Erythroblast (primary cell): ENCODE measurements at places on chromosomes 3 and 15.
A peak's percentile ranks its signal among the peaks of the same experiment; 100 is the strongest.

- DNase-seq = no peak
Measured at GRCh38 chr3:71468311-71469137, 115.0 kb downstream of the FOXP1 start.

DNA sequence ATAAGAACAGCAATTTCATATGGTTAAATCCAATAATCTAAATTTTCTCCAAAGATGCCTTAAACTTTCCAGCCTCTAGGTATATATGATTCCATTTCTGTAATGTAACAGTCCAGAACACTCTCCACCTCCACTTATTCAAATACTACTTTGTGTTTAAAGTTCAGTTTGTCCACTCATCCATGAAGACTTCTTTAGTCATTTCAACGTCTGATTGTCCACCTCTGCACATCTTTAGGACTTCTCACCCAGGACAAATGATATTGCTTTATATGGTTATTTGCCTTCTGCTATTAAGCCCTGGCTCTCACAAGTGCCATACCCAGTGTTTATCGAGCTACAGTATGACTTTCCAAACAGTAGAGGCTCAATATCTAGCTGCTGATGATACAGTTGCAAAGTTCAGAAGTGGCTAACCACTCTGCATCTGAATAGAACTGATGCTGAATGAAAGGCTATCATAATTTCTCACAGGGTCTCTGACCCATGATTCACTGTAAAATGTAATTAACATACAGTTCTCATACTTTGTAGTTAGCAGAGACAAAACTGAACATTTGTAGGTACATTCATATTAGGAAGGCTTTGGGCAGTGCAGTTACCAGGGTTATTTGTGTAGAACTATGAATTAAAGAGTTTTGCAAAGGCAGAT lies 93.7 kb upstream of the MBNL1 start:
- no peak for DNase-seq

DNA sequence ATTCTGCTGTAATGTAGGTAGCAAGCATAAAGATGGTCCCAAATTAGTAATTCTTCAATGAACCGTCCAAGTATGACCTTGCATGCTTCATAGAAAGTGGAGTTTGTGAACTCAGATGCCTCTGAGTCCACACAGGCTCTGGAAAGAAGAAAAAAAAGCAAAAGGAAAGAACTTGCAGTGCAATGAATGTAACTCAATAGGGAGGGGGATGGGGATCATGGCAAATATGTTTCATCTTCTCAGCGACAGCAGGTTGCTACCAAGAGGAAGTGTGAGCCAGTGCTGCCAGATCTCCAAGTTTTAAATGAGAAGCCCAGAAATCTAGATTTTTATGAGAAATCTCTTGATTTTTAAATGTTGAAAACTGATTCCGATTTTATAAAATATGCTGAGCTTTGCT lies 50.3 kb downstream of the IL20RB start:
- no peak for DNase-seq

DNA sequence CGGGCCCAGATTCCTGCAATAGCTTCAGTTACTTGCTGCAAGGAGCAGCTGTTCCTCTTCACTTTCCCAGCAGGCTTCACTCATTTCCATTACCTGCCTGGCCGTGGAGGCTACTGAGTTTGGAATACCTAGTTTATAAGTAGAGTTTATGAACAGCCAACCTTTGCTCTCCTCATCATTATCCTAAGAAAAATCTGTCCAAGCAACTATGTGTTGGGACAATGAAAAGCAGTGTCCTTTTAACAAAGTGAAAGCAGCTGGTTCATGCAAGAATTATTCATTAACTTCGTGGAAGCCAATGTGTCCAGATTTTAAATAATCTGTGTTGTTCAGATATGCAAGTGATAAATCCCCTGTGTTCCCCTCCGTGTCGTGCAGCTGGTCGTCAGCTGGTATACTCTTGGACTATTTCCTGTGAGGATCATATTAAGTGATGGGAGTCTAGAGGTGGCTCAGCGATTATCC lies 39.3 kb upstream of the SSR3 start:
- no peak for DNase-seq

DNA sequence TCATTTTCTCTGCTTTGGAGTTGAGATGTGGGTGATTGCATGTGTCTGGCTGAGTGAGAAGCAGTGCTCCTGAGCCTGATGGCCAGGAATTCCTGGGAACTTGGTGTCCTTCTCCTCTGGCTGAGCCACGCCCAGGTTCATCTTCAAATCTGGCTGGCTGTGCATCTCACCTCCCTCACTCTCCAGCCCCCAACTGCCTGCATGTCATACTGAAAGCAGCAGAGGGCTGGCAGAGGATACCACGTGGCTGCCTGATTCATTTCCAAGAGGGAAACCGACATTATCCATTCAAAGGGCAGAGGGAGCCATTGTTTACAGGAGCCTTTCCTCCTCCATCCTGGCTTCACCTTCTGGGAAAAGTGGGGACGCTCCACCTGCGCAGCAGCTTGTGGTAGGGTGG lies 57.4 kb downstream of the ABHD5 start:
- DNase-seq = no peak

GRCh38 chr15:89630974-89631901 lies 24.0 kb downstream of the KIF7 start:
- DNase-seq = no peak

- no peak for DNase-seq
Measured at GRCh38 chr15:69120732-69121131, 39.7 kb upstream of the GLCE start.

DNA sequence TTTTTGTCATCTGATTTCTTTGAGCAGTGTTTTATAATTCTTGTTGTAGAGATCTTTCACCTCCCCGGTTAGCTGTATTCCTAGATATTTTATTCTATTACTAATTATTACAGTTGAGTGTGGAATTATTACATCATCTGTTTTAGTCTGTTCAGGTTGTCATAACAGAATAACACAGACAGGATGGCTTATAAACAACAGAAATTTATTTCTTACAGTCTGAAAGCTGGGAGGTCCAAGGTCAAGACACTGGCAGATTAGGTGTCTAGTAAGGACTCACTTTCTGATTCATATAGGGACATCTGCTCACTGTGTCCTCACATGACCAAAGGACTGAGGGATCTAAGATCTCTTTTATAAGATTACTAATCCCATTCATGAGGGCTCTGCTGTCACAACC lies 121.3 kb upstream of the THBS1 start:
- DNase-seq = no peak

DNA sequence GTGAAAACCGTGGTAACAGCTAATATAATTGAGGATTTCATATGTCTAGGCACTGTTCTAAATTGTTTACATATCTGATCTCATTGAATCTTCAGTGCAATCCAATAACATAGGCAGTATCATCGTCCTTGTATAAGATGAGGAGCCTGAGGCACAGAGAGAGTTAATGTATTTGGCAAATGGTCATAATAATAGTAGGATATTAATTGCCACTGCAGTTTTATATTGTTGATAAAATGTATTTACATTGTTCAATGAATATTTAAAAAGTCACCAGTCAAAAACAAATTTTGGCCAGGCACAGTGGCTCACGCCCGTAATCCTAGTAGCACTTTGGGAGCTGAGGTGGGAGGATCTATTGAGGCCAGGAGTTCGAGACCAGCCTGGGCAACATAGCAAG lies 88.5 kb downstream of the EEFSEC start:
- DNase-seq = no peak

DNA sequence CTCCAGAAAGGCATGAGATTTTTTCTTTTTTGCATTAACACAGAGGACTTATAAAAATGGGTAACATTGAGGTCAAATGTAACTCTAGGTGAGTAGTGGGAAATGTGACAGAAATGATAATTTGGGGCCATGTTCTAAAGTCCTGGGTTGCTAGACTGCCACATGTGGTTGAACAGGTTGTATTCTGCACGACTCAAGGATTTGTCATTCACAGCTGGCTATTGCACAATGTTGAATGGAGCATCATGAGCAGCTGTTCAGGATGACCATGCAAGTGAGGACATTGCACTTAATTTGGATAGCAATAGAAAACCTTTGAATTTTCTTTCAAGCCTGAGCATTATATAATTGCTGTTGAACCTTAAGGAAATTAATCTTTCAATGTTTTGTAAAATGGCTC lies 396.6 kb downstream of the NAALADL2 start:
- no peak for DNase-seq

- no peak for DNase-seq
Measured at GRCh38 chr3:98395101-98395500, 4.6 kb downstream of the OR5K3 start.

DNA sequence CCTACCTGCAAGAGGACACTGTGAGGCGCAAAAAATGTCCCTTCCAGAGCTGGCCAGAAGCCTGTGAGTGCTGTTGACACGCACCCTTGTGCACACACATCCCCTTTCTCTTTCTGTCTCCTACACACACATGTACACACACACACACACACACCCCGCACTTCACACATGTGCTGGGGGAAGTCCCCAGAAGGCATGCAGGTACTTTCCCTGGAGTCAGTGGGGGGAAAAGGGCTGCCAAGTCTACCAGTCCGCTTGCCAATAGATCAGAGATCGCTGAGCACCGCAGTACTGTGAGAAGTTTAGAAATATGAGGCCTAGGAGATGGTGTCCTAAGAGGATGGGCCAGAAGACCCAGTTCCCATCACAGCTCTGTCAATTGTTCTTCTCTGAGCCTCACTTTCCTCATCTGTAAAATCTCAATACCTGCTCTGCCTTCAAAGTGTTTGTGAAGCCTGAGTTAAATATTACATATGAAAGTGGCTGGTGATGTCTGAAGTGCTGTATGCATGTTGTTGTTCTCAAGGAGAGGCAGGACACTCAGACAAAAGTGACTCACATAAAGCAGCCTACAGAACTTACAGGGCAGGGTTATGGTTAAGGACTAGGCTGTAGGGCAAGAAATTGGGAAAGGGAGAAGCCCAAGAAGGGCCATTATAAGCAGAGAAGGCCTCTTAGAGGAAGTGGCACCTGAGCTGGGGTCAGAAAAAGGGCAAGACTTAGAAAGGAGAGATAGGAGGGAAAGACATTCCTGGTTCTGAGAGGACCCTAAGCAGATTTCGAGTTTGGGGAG lies 6.8 kb downstream of the IL17RE start:
- DNase-seq = no peak

- peak; percentile 7 for DNase-seq
Measured at GRCh38 chr3:147616998-147617619, 207.9 kb downstream of the ZIC1 start.

DNA sequence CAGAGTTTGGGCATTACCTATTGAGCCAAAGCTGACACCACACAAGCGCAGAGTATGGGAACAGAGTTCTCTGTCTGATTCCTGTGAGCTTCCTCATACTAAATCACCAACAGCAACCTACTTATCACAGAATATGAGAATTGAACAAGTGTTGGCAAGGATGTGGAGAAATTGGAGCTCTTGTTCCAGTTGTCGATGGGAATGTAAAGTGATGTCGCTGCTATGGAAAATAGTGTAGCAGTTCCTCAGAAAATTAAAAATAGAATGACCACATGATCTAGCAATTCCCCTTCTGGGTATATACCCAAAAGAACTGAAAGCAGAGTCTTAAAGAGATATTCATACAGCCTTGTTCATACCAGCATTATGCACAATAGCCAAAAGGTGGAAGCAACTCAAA lies 33.4 kb downstream of the CD86 start:
- no peak for DNase-seq

DNA sequence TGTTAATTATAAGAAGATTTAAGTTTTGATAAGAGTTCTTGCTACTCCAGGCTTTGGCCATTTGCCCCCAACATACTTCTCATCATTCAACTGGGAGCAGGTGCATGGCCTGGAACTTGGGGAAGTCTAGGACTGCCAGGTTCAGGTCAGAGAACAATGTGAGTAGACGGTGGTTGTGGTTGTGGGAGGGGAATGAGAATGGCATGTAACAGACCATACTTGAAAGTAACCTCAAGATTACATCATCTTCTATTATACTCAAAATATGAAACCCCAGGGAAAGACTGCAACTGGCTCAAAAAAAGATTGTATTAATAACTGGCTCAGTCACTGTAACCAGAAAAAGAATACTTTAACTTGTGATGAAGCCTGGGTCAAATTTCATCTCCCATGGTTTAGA lies 364.9 kb upstream of the DPPA4 start:
- DNase-seq = no peak

DNA sequence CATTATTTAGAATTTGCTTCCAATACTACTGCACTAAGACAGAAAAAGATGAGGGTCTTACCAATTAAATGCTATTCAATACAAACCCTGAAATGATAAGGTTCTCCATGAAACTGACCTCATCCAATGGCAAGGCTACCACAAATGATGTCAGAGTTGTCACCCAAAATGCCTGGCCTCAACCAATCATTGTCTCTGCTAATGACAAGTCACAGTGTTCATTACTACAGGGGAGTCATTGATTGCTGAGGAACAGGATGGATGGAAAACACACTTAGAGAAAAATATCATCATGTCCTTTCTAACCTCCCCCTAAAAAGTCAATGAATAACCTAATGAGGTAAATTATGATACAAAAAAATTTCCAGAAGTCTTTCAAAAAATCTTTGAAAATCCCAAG lies 91.0 kb downstream of the FOXP1 start:
- no peak for DNase-seq

- no peak for DNase-seq
Measured at GRCh38 chr15:66735909-66736305, 33.9 kb downstream of the SMAD6 start.

GRCh38 chr3:183279371-183279770 lies 26.3 kb downstream of the B3GNT5 start:
- DNase-seq = no peak

DNA sequence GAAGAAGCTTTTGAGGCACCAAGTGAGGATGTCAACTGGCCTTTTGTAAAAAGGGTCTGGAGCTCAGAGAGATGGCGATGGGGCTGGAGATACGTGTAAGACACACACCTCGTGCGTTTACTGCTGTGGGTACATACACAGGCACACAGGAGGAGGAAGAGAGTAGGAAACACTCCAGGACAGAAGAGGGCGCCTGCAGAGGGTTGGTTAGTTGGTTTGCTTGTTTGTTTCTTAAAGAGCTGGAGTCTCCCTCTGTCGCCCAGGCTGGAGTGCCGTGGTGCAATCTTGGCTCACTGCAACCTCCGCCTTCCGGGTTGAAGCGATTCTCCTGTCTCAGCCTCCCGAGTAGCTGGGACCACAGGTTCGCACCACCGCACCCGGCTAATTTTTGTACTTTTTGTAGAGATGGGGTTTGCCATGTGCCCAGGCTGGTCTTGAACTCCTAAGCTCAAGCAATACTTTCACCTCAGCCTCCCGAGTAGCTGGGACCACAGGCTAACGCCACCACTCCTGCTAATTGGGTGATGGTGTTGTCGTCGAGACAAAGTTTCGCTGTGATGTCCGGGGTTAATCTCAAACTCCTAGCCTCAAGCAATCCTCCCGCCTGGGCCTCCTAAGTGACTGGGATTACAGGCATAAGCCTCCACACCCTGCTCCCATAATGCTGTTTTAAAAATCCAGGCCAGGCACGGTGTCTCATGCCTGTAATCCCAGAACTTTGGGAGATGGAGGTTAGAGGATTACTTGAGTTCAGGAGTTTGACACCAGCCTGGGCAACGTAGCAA lies 1.3 kb upstream of the PRR20G start:
- no peak for DNase-seq
